ENCODE measurements at places on chromosomes 16 and 17.
A peak's percentile ranks its signal among the peaks of the same experiment; 100 is the strongest.

GRCh38 chr16:4241928-4242283 lies at the start of gene SRL:
SRL (minus strand) TSS chr16:4242080; CDS start chr16:4242067, 13 bp downstream.
- DNase-seq, result peak; percentile 67

- no peak for DNase-seq
Observed at GRCh38 chr16:31182391-31182790, 2.5 kb downstream of the FUS start.

DNA sequence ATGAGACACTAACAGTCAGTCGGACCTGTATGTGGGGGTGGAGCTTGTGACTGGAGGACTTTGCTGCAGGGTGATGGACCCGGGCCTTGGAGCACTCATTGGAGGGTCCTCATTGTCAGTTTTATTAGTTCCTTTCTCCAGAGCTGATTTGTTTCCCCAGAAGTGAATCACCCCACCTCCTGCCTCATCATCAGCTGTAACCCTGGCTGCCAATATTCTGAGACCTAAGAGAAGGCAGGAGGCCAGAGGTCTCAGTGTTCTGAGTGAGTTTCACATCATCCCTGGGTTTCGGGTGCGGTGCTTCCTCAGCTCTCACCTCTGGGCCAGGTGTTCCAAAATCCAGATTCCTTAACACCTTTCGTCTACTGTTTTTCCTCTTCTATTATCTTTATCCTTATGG lies 49.9 kb upstream of the KIFC3 start:
- DNase-seq, result no peak

DNA sequence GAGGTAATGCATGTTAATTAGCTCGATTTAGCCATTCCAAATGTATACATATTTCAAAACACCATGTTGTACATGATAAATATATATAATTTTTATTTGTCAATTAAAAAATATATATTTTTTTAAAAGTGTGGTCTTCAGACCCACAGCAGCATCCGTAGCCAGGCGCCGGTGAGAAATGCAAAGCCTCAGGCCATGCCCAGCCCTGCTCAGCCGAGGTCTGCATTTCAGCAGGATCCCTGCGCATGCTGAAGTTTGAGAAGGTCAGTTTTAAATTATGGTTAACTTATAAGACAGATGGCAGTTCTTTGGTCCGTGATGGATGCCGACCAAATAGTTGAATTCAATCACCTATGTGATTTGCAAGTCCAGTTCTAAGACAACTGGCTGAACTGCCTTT lies 28.0 kb upstream of the TBX2 start:
- DNase-seq, result no peak

DNA sequence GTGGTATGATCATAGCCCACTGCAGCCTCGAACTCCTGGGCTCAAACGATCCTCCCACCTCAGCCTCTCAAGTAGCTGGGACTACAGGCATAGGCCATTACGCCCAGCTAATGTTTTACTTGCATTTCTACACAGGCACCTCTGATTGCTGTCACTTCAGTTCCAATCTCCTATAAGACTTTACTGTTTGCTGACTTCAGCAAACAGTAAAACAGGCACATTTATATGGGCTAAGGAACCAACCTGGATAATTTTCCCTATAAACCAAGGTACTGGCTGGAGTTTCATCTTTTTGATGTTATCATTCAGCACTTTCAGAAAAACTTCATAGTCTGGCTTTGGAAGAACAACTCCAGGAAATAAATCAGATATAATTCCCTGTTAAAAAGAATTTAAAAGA lies 114.2 kb downstream of the DNAH3 start:
- no peak for DNase-seq

DNA sequence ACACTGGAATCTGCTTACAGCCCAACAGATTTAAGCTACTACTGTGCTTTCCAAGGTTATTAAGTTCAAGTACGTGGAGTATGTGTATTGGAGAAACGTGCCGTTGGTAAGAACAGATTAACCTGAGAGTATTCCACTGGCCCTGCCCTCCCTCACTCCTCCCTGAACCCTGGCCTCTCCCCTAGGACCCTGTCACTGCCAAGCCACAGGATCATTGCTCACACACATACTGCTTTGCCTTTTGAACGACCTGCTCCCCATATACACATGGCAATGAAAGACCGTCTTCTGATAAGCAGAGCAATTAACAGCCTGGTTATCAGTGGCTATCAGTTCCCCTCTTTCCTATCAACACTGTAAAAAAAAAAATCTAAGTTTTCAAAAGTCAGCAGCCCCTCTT lies 458.9 kb upstream of the DYNLRB2 start:
- no peak for DNase-seq

- DNase-seq, result no peak
Observed at GRCh38 chr17:77254951-77255825, 114.4 kb downstream of the SEC14L1 start.

DNA sequence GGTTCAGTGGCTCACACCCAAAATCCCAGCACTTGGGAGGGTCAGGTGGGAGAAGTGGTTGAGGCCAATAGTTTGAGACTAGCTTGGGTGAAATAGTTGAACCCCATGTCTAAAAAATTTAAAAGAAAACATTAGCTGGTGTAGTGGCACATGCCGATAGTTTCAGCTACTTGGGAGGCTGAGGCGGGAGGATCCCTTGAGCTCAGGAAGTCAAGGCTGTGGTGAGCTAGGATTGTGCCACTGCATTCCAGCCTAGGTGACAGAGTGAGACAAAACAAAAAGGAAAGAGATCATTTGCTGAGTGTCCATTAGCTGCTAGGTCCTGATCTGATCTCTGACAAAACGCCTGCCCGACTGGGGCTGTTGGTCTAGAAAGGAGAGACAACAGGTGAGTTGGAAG lies 14.1 kb upstream of the DBNDD1 start:
- no peak for DNase-seq

GRCh38 chr17:28078341-28079229 lies 36.1 kb downstream of the NLK start:
- DNase-seq, result no peak

DNA sequence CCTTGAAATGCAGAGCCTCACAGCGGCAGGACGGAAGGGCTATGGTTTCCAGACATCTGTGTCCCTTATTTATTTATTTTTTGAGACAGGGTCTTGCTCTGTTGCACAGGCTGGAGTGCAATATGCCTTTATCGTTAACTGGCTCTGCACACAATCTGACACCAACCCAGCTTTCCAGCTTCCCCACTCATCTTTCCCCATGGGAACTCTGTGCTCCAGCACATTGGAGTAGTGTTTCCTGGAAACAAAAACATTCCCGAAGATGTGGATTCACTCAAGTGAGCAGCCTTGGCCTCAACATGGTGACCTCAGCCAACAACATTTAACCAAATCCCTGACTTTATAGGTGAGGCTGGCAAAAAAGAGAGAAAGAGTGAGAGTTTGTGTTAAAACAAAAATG lies 307.1 kb downstream of the TMEM114 start:
- DNase-seq, result no peak

DNA sequence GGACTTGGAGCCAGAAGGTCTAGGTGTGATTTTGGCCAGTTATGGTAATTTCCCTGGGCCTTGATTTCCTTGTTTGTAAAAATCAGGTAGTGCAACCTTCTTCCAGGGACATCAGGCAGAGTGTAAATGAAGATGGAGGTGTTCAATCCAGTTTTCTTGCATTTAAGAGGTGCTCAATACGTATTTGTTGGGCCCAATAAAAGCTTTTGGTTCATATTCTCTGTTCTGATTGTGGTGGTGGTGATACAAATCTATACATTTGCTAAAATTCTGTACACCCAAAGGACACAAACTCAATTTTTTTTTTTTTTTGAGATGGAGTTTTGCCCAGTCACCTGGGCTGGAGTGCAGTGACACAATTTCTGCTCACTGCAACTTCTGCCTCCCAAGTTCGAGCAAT lies 6.0 kb downstream of the CD79B start:
- no peak for DNase-seq

GRCh38 chr17:50719924-50720794 lies 756 bp downstream of the LUC7L3 start:
- DNase-seq, result peak; percentile 15

DNA sequence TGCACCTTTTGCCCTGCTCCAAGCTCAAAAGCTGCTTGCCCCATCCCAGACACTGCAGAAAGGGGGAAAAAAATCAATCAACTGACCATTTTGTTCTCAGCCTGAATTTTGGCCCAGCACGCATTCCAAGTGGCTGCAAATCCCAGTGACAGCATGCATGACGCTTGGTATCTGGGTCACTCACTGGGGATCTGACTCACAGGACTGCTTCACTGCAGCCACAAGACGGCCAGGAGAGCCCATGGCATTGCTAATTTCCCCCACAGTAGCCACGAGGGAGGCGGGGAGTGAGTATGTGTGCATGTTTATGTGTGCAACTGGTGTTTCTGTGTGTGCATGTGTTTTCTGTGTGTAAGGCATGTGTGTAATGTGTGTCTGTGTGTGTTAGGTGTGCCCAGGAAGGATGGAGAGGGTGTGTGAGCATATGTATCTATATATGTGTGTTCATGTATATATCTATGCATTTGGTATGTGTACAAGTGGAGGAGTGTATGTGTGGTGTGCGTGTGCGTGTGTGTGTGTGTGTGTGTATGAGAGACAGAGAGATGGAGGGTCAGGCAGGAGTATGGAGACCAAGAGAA lies 33.8 kb downstream of the SDK2 start:
- no peak for DNase-seq

GRCh38 chr17:42784409-42784808 lies 4.0 kb downstream of the WNK4 start:
- DNase-seq, result no peak

- DNase-seq, result no peak
Observed at GRCh38 chr16:1193825-1194581, 31.1 kb downstream of the TPSG1 start.

- no peak for DNase-seq
Observed at GRCh38 chr16:1282324-1282973, 26.6 kb downstream of the TPSD1 start.

DNA sequence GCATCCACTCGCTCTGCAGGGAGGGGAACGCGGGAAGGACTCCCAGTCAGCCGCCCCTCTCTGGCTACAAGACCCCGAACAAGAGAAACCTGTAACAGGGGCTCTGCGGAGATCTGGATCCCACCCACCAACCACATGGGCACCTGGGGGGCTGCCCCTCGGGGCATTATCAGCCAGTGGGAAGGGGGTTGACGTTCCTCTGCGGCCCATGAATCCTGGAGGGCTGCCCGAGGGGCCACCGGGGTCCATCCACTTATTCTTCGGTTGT lies 1.8 kb upstream of the PCGF2 start:
- peak; percentile 60 for DNase-seq

DNA sequence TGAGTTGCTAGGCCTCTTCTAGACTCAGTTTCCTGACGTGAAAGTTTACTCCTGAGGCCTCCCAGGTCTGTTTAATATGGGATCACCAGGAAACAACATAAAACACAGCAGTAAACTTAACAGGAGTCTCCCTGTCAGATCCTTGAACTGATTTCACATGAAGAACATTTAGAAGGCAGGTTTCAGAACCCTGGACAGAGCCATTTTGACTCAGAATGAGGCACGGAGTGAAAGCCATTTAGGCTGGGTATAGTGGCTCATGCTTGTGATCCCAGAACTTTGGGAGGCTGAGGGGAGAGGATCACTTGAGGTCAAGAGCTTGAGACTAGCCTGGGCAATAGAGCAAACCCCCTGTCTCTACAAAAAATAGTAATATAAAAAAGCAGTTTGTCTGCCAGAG lies 289.1 kb downstream of the CA10 start:
- no peak for DNase-seq

- peak; percentile 7 for DNase-seq
Observed at GRCh38 chr16:7086822-7087616, 245.6 kb upstream of the RBFOX1 start.

GRCh38 chr17:49775546-49776260 lies 11.8 kb upstream of the FAM117A start:
- DNase-seq, result no peak

- no peak for DNase-seq
Observed at GRCh38 chr17:58669853-58670252, 22.0 kb downstream of the TEX14 start.

DNA sequence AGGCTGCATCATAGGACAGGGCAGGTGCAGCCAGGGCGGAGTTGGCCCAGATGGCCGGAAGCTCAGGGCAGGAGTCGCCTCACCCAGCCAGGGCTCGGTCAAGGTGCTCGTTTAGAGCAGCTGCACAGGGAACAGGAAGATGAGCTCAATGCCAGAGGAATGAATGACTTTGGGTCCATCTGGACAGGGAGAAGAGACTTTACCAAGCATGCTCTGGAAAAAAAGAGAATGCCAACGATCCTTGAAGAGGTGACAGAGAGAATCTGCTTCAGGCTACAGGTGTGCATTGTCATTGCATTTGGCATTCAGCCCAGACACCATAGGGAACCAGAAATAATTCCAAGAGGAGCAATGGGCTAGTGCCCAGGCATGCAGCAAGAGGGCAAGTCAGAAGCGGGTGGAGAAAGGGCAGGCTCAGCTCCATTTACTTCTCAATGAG lies 6.7 kb upstream of the MPP3 start:
- peak; percentile 91 for DNase-seq

DNA sequence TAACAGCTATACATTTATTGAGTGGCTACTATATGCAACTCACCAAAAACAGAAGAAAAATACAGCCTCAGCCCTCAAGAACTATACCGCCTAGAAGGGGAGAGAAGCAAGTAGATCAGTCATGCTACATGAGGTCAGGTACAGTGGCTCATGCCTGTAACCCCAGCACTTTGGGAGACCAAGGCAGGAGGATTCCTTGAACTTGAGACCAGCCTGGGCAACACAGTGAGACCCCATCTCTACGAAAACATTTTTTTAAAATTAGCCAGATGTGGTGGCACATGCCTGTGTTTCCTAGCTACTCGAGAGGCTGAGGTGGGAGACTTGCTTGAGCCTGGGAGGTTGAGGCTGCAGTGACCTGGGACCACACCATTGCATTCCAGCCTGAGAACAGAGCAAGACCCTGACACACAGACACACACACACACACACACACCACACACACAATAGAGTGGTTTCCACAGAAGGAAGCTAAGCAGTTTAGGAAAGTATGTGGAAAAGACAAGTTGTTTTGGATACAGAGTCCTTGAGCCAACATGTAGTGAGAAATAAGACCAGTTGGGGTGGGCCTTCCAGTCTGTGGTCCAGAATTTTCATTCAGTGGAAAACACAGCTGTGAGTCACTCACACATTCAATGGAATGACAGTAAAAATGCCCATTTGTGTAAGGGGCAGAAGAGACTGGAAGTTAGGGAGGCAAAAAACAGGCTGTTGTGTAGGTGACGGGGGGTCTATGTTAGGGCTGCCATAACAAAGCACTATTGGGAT lies 10.7 kb upstream of the SNTB2 start:
- DNase-seq, result no peak

- DNase-seq, result no peak
Observed at GRCh38 chr17:45681706-45682105, 102.4 kb upstream of the CRHR1 start.

GRCh38 chr17:2041561-2042389 lies at the start of gene OVCA2:
OVCA2 (plus strand) TSS chr17:2042022; CDS start chr17:2042048, 26 bp downstream.
- peak; percentile 89 for DNase-seq

GRCh38 chr17:28460901-28461300 lies 12.5 kb upstream of the SLC13A2 start:
- DNase-seq, result no peak

DNA sequence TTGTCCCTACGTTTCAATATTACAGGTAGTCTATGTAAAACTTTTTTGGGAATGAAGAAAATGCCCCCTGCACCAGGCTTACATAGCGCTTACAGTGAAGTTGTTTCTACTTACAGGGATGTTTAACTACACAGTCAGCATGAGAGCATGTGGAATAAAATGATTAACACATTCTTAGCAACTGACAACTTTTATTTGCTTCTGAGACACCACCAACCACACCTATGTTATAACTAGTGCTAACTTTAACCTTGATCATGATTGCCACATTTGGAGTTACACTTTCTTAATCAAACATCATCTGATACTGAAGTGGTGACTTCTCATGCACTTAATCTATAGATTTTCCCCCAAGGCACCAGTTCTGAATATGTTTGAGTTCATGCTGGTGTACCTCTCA lies 20.3 kb upstream of the ZNF267 start:
- DNase-seq, result no peak

- DNase-seq, result no peak
Observed at GRCh38 chr17:76704805-76705204, 6.0 kb downstream of the MXRA7 start.
